HCT116 (cell line): ENCODE measurements at places on chromosomes 7 and 10.

- no peak for DNase-seq
Measured at GRCh38 chr7:128906001-128906765, 4.3 kb downstream of the KCP start.

DNA sequence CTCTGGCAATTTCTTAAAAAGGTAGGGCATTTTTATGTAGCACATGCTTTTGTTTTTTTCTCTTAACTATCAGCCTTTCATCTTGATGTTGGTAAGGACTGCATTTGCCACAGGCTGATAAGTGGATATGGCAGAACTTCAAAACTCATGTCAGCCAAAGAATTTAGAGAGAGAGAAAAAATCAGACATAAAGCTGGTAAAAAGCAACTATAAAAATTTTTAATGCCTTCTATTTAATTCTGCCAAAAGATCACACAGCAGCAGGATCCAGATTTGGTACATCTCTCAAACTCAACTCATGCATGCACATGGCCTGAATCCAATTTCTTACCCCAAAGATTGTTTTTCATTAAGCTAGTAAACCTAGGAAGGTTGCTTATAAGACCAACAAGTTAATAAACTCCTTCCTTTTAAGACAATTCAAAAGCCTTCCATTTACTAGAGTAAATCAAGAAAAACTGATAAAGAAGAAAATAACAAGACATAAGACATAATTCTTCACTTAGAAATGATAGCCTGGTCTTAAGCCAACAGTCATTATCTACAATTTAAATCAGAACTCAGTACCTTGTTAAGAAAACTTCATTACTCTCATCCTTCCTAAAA lies 69.3 kb downstream of the GLI3 start:
- no peak for DNase-seq

DNA sequence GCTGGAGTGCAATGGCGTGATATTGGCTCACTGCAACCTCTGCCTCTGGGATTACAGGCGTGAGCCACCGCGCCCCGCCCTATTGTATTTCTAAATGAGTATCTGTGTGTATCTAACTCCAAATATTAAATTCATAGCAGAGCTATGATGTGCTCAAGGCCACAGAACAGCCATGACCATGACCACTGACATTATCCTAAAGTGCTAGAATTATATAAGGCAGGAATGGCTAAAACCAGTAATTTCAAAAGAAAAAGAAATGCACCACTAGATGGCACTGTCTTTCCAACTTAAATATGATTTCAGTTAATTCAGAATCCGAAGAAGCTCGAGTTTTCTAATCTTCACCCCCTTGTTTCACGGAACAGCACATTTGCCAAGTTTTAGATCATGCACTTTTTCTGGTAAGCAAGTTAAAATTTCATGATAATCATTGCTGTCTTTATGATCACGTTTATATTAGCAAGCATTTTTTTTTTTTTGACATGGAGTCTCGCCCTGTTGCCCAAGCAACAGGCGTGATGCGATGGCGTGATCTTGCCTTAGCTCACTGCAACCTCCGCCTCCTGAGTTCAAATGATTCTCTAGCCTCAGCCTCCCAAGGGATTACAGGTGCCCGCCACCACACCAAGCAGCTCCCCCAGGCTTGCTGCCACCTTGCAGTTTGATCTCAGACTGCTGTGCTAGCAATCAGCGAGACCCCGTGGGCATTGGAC lies 65.3 kb downstream of the OR13A1 start:
- DNase-seq: peak; percentile 53

DNA sequence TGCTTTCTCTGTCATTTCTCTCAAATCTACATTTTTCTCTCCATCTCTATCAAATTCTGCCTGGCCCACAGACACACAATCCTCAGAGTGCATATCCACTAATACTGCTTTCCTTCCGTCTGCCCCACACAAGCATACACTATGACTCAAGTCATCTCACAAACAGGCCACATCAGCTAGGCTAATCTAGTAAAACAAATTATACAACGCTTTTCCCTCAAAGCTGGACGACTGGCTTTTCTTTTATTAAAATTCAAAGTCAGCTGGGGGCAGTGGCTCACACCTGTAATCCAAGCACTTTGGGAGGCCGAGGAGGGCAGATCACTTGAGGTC lies 161.1 kb downstream of the FAM107B start:
- DNase-seq: no peak

DNA sequence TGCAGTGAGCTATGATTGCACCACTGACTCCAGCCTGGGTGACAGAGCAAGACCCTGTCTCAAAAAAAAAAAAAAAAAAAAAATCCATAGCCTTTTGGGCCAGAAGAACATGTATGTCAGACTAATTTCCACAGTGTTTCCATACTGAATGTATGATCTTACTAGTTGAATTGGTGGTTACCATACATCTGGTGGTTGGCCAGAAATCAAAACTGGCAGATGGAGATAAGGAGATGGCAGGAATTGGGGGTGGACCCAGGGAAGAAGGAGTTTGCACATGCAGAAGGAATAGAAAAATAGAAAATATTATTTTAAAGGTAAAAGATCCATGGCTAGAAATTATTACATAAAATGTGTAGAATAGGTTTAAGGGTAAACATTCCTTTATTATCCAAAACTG lies 3.7 kb upstream of the ATOH7 start:
- DNase-seq: no peak

DNA sequence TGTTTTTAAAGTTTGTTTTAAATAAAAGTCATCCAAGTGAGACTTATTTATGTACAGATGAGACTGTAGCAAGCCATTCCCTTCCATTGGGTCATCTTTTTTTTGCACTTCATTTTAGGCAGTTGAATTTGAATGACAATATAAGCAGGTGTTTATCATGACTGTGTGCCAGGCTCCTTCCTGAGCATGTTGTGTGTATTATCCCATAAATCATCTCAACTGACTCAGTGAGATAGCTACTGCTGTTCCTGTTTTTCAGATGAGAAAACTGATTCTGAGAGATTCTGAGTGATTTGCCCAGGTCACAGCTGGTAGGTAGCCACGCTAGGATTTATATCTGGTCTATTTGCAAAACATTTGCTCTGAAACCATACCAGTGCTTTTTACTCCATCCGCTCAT lies 11.7 kb downstream of the TMEM254 start:
- DNase-seq: no peak

DNA sequence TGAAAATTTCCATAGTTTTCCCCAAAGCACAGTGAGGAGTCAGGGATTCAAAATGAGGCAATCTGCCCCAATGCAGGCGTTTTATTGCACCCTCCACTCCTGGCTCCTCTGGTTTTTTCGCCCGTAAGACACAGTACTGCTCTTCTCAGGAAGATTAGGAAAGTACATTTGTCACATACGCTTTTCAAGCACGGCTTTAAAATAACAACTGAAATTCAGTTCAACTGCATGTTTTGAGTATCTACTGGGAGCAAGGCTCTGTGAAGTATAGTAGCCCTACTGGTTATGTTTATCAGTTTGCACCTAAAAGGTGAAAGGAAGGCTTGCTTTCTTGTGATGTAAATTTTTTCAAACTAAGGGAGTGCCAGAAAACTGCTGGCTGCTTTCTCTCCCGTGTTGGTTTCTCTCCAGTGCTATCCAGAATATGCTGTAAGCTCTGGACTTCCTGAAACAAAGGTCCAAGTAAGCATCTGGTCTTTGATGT lies 1.9 kb upstream of the SGMS1 start:
- DNase-seq: no peak

DNA sequence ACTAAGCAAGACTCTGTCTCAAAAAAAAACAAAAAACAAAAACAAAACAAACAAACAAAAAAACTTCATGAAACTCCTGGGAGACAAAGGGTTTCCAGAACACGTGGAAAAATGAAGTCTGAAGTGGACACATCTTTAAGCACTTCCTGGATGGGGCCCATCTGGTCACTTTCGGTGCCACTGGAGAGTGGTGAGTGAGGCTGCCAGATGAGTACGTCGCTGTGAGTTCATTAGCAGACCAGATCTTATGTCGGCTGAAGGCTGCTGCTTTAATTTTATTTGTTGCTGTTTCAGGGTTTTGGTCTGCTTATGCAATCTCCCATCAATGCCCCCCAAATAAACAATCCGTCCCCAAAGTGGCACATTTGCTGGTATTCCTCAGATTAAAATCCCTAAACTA lies 64.4 kb downstream of the NPTX2 start:
- no peak for DNase-seq

DNA sequence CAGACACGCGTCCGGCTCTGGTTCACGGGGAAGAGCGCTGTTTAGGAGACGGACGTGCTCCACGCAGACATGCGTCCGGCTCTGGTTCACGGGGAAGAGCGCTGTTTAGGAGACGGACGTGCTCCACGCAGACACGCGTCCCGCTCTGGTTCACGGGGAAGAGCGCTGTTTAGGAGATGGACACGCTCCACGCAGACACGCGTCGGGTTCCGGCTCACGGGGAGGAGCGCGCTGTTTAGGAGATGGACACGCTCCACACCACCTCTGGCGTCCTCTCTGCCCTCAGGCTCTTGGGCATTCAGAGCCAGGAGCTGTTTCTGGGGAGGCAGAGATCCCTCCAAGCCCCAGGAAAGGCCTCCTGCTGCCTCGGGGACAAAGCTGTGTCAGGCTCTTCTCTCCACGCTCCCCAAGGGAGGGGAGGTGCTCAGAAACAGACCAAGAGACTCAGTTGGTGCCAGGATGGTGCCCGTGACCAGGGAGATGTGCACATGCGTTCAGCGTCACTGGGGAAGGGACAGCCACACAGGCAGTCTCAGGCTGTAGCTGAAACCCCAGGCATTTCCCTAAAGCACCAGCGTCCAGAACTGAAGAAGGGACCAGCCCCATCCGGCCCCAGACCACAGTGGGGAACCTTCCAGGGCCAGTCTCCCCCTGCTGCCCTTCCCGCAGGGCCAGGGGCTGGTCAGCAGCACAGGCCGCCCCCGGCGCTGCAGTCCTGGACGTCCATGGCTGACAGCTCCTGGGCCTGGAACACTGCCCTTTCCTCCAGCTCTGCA lies 175.6 kb downstream of the ELFN1 start:
- no peak for DNase-seq

GRCh38 chr10:26914898-26915297 lies 54.1 kb upstream of the ABI1 start:
- no peak for DNase-seq

- DNase-seq: no peak
Measured at GRCh38 chr7:1223196-1223981, 9.3 kb upstream of the UNCX start.

DNA sequence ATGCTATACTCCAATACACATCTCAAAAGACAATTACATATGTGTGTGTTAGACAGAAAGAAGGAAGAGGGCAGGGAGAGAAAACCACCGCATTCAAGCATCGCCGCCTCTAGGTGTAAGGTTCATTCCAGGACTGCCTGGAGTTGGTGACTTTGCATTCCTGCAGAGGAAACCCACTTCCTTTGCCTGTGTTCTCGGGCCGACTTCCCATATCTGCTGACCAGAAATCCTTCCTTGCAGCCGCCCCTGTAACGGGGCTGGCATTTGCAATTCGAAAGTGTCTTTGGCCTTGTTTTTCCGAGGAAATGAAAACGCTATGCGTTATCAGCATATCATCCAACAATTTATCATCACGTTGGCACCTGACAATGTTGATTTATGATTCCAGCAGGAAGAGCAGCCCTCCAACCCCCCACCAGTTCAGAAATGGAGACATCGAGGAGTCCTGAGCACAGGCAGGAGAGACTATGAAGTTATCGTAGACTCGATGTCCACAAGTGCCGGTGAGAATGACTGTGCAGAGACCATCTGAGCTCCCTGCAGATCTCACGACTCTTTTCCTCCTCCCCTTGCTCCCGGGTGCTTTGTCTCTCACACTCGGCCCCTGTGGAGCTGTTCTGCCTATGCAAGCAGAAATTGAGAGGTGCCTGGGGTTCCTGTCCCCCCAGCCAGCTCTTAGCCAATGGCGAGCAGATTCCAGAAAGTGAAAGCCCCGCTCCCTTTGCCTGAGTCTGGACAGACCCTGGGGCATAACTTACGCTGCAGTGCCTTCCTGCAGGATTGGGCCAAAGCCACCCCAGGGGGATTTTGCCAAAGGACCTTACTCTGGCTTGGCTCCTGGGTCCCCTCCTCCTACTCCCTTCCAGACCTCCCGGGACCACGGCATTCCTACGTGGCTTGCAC lies 68.9 kb upstream of the FOXK1 start:
- no peak for DNase-seq

DNA sequence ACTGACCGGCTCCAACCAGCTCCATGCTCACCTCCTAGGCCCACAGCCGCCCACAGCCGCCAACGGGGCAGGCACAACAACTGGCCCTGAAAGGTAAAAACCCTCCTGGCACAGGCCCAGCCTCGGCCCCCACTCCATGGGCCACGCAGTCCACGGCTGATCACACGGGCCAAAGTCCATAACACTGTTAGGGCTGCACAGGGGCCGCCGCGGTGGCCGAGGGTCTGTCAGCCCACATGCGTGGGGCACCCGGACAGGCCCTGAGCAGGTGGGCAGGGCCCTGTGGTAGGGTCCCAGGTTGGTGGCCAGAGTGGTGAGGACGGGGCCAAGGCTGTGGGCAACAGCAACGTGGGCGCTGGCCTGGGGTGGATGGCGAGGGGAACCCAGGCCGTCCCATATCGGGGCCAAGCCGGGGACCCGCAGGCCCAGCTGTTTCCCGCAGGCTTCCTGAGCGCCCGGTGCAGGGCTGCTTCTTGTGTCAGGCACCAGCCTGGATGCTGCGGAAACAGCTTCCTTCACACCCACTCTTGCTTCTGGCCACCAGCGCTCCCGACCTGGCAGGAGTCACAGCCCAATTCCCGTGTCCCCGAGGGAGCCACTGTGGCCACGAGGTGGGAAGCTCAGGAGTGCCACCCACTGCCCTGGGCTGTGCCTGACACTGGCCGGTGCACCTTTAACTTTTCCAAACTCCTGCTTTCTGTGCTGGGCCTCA lies 29.2 kb downstream of the CYP2W1 start:
- DNase-seq: no peak

DNA sequence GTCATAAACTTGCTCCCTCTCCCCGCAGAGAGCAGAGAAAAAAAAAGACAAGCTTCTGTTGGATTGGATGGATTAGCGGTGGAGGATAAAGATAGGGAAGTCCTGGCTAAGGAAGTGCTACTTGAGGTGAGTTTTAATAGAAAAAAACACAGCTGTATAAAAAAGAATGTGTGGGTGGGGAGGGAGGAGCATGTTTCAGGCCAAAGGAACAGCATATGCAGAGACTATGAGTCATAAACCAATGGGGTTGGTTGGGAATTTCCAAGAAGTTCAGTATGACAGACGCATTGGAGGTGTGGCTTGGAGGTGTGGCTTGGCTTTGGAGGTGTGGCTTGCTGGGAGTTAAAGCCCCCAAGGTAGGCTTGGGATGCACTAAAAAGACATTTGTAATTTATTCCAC lies 103.0 kb upstream of the LSM8 start:
- DNase-seq: peak; percentile 69
